BJ (cell line): ENCODE measurements at places on chromosomes 2 and 18. TPM values are rescaled to one million over a fixed set of nuclear protein-coding genes. Genes with fewer than 3 reads are reported as not detected.

DNA sequence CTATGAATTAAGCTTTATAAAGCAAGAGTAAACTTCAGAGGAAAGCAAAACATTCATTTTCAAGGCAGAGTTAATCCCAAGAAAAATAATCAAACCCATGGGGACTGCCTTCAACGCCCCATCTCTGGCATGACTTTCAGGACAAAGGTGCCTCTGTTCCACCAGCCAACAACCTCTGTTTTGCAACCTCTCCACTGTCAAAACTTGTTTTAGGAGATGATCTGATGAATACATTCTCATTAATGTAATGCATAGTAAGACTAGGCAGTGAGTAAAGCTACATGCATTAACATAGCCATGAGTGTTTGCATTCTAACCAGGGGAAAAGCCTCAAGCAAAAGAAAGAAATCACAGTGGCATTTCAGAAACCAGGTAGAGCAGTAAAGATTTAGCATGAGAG lies 357.0 kb downstream of the FBXO15 start:
- DNase-seq, result no peak

DNA sequence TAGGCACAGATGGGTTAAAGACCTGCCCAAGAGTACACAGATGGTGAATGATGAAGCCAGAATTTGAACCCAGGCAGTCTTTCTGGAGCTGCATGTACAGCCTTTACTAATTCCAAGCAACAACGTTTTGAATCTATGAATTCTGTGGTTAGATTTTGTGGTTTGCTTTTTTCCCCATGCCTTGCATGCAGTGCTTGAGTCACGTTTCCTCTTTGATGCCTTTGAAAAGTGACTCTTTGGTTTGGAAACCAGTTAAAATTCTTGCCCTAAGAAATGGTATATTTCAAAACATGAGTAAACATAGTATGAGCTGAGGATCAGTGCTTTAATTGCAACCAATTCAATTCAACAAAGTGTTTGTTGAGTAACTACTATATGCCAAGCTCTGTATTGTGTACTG lies 48.2 kb upstream of the PPM1B start:
- peak; percentile 77 for DNase-seq

DNA sequence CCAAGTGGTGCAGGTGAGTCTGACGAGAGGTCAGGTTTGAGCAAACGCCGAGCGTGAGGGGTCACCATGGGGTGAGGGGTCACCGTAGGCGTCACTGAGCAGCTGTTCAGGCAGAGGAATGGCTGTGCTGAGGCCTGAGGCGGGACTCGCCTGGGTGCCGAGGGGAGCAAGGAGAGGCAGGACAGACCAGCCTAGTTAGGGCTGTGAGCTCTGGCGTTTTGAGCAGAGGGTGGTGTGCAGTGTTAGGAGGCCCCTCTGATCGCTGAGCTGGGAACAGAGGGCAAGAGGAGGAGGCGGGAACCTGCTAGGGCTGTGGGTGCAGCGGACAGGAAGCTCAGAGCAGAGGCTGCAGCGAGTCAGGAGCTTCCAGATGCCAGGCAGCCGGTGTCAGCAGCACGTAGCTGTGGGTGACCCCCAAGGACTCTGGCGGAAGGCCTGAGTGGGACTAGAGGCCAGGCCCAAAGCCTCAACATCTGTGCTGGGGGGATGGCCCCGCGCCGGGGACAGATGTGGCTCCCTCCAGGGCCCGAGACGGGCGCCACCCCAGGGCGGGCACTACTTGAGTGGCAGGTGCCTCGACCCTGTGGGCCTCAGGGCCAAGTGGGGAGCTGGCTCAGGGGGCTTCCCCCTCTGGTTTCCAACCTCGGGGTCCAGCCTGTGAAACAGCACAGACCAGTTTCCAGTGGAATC lies 55.7 kb downstream of the KCNG2 start:
- DNase-seq, result no peak

DNA sequence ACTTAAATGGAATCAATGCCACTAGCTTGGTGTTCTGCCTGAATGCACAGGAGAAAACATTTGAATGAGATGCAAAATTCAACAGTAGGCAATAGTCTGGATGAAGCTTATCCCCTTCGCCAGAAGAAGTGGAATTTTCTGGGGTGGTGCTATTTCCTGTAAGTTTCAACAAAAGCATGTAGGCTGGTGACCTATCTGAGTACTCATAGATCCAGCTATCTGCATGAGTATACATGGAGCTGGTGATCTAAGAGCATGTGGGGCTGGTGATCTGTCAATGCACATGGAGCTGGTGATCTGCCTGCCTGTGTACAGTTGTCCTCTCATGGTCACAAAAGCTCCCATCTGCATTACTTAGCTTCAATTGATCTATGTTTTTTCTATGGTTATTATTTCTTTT lies 71.2 kb downstream of the SLC9A4 start:
- DNase-seq, result no peak

GRCh38 chr2:195590861-195591205 lies 66.2 kb upstream of the SLC39A10 start:
- no peak for DNase-seq

DNA sequence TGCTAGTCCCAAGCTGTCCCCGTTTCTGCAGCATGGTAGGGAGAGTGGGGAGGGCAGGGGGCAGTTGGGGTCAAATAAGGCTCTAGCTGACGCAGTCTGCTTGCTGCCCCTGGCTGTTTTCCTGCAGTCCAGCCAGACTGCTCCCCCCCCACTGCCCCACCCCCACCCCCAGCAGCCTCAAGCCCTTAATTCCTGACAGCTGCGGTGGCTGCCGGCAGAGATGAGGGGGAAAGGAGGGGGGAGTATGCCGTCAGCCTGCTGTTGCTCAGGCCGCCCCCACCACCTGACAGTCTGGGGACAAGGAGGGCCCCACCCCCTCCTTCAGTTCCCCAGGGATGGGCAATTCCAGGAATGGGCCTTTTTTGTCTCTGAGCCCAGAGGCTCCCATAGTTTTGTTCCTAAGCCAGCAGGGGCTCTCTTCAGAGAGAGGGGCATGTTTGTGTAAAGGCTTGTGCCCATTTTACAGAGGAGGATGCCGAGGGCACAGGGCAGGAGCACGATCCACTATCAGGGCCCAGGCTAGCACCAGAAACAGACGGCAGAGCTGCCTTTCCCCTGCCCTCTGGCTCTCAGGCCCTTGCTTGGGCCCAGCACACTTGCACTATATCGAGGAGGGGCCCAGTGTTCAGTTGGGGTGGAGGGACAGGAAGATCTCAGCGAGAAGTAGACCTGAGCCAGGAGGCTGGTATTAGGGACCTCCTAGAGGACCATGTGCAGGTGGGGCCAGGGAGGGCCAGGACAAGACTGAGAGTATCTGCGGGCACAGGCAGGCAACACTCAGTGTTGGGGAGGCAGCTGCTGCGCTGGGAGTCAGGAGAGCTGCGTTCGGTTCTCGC lies 1.5 kb upstream of the WNT10A start:
- no peak for DNase-seq

The MPP4 gene
- polyA plus RNA-seq, result 3.8 and 5.9 TPM in 2 replicates

The SP3 gene
- polyA plus RNA-seq, result 33.2 and 50.0 TPM in 2 replicates

The SH3RF3 gene
- 3.2 and 3.6 TPM in 2 replicates for polyA plus RNA-seq

The TMEM163 gene
- polyA plus RNA-seq, result not detected in 2 replicates
